NCI-H460 (cell line): ENCODE measurements at places on chromosomes 13 and 19. TPM values are rescaled to one million over a fixed set of nuclear protein-coding genes. Genes with fewer than 3 reads are reported as not detected.

DNA sequence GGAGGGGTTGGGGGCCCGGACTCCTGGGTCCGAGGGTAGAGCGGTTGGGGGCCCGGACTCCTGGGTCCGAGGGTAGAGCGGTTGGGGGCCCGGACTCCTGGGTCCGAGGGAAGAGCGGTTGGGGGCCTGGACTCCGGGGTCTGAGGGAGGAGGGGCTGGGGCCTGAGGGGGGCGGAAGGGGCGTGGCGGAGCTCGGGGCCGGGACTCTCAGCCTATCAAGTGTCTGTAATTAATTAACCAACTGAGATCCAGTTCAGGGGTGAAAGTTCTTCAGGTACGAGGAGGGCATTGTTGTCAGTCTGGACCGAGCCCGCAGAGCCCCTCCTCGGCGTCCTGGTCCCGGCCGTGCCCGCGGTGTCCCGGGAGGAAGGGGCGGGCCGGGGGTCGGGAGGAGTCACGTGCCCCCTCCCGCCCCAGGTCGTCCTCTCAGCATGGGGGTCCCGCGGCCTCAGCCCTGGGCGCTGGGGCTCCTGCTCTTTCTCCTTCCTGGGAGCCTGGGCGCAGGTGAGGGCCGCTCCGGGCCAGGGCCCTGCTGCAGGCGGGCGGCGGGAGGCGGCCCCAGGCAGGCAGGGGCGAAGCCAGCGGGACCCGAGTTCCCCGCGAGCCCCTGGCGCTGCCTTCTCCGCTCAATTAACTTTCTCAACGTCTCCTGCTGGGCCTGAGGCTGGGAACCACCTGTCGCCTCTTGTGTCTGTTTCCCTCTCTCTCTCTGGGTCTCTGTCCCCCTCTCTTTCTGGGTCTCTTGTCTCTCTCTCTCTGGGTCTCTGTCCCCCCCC, 697 bp downstream of the FCGRT start:
- DNase-seq: no peak

DNA sequence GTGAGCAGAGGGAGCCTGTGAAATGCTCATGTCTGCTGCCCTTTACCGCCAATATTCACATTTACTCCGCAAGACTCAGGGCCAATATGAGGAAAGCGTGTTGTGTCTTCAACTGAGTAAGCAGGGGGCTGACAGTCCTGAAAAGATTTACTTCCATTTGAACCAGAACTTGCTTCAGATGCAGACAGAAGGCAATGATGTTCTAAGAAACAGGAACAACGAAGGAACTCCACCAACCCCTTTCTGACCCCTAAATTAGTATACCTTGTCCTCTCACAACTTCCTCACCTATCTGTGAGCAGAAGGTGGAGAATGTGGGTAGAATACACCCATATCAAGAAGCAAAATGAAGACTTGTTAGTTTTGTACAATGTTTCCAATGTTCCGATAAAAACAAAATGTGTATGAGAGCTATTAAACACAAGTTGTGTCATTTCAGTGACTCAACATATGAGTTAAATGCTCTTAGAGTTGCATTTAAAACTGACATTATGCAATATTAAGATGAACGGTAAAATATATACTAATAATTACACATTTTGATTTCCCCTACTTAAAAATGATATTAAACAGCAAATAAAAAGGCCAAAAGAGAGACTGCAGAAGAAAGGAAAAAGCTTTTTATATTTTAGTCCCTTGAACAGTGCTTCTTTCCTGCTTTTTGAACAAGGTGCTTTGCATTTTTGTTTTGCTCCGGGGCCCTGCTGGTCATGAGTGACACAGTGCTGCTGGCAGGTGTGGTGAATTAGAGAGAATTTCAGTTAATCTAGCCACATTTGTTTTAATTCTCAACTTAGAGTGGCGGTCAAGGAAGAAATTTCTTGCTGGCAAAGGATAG, 16.0 kb downstream of the TMEM272 start:
- DNase-seq: no peak

DNA sequence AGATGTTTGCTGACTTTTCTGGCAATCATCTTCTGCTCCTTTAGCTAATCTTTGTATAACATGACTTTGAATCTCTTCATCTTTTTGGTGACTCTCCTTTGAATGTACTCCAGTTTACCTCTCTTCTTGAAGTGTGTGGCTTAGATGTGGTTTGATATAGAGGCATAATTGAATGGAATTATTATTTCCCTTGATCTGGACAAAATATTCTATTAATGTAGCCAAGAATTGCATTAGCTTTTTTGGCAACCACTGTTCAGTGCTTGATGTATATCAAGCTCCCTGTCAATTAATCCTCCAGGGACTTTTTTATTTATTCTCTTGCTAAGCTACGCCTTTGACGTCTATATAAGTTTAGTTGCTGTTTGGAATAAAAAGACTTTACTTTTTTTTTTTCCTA, 490.8 kb downstream of the PCDH20 start:
- no peak for DNase-seq

NKPD1 gene
- total RNA-seq: 0.07 TPM in 1 of 2 replicates, not detected in the other

DNA sequence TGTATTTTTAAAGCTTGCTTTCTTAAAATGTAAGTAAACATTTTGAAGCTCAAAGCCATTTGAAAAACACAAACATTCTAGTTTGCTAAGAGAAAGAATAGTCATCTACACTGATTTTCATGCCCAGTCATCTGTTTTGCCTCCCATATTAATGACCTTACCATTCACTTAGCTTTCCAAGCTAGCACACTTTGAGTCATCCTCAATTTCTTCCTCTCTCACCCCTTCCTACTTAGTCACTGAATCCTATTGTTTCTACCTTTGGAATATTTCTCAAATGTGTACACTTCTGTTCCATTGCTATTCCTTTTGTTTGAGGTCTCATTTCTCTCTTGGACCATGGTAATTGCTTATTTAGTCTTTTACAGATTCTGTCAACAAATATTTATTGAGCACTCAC, 7.3 kb upstream of the HS6ST3 start:
- no peak for DNase-seq

GRCh38 chr13:21436582-21436981, 22.5 kb downstream of the ZDHHC20 start:
- DNase-seq: no peak

FBXL3 gene
- total RNA-seq: 25.4 and 31.9 TPM in 2 replicates

PGLYRP1 gene
- not detected in 2 replicates for total RNA-seq

GRCh38 chr13:48505597-48506091, 27.2 kb downstream of the RCBTB2 start:
- no peak for DNase-seq
